WTC11 (cell line): ENCODE measurements at places on chromosomes 13 and 19. TPM values are rescaled to one million over a fixed set of nuclear protein-coding genes. Genes with fewer than 3 reads are reported as not detected.

DNA sequence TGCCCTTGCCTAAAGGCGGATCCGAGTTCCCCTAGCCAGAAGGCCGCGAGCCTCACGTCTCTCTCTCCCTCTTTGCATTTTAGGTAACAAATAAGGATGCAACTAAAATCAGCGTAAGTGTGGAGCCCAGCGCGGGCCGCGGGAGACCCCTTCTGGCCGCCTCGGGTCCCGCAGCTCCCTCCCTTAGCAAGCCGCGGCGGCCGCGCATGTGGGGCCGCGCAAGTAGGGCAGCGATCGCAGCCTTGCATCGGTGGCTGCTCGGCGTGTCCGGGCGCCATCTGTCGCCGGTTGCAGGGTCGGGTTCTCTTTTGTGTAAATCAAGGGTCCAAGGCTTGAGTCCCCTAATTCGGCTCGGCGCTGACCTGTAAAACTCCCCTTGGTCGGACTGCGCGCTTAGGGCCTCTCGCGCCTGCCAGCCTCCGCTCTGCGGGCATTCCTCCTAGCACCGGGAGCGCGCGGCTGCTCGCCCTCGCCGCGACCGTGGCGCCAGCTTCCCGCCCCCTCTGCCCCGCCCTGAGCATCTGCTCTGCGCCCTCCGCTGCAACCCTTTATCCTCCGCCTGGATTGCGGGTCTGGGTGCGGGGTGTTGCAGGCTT lies 2.7 kb downstream of the VSTM2B start:
- H3K36me3 ChIP-seq, result no peaks in the 10 kb centered on the region
- H3K27ac ChIP-seq, result no peak overlapping the region
- DNase-seq, result peak; percentile 86
- peaks cover 24% of the 10 kb centered on the region for H3K4me1 ChIP-seq

- H3K4me3 ChIP-seq, result no peak overlapping the region
- DNase-seq, result no peak
- H3K27ac ChIP-seq, result no peak overlapping the region
- no peaks in the 10 kb centered on the region for H3K36me3 ChIP-seq
- H3K27me3 ChIP-seq, result peaks cover 3% of the 10 kb centered on the region; the same call in 1 of the 2 replicates
These were observed 68.3 kb upstream of the UBAC2 start for GRCh38 chr13:99132295-99132835.

GRCh38 chr13:90867336-90867683 lies 480.2 kb upstream of the MIR17HG start:
- H3K27me3 ChIP-seq, result no peaks in the 10 kb centered on the region
- no peaks in the 10 kb centered on the region for H3K36me3 ChIP-seq
- H3K4me1 ChIP-seq, result peaks cover 13% of the 10 kb centered on the region
- DNase-seq, result peak; percentile 77
- no peak overlapping the region for H3K27ac ChIP-seq
- H3K4me3 ChIP-seq, result no peak overlapping the region

GRCh38 chr13:92224052-92224821 lies 825.8 kb downstream of the GPC5 start:
- no peak for DNase-seq
- no peaks in the 10 kb centered on the region for H3K27me3 ChIP-seq
- H3K4me3 ChIP-seq, result no peak overlapping the region
- no peak overlapping the region for H3K27ac ChIP-seq
- H3K4me1 ChIP-seq, result peaks cover 7% of the 10 kb centered on the region
- H3K36me3 ChIP-seq, result no peaks in the 10 kb centered on the region

DNA sequence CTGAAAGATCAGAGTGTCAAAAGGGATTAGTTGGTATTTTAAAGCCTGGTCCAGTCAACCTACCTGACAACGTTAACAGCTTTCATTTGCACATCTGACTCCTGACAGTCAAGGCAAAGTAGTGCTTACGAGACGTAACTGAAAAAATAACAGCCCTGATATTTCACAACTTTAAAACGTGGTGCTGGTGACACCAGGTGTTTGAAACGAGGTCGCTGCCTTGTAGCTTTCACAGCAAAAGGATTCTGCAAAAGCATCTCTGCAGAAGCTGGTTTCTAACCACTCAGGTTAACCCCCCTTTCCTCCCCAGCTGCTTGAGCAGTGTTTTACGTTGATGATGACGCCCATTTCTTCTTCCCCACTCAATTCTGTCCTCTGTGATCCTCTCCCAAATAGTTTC lies 23.3 kb downstream of the GGACT start:
- H3K36me3 ChIP-seq, result peaks cover 30% of the 10 kb centered on the region
- H3K4me3 ChIP-seq, result no peak overlapping the region
- H3K27me3 ChIP-seq, result peaks cover 4% of the 10 kb centered on the region; the same call in 1 of the 2 replicates
- H3K4me1 ChIP-seq, result peaks cover 3% of the 10 kb centered on the region; the same call in 1 of the 2 replicates
- no peak for DNase-seq

DNA sequence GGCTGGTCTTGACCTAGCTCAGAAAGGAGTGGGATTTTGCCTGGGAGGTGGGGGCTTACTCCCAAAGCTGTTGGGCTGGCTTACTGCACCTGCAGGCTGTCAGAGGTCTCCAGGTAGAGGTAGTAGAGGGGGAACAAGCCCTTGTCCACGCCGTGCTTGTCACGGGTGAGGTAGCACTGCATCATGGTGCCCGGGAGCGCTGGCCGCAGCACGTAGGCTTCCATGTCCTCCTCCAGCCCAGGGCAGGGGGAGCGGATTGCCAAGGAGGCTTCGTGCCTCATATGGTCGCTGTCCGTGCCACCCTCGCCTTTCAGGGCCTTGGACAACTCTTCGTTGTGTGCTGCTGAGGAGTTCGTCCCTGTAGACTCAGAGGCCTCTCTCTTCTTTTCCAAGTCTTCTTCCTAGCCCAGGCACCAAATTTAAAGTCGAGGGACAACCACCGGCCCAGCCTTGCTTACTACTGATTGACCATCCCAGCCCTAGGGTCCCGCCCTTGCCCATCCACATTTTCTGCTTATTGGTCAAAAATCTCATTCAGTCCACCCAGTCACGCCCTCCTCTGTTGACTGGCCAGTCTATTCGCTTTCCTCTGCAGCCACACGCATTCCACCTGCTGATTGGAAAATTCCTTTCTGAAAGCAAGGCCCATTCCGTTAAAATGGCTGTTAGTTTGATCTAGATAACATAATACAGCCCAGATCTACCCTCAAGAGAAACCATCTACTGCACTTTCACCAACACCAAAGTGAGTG lies 10.5 kb downstream of the TULP2 start:
- peaks cover 10% of the 10 kb centered on the region for H3K27me3 ChIP-seq
- DNase-seq, result peak; percentile 46
- H3K27ac ChIP-seq, result no peak overlapping the region
- no peaks in the 10 kb centered on the region for H3K36me3 ChIP-seq
- H3K4me1 ChIP-seq, result peaks cover 12% of the 10 kb centered on the region
- H3K4me3 ChIP-seq, result no peak overlapping the region

GRCh38 chr19:3381701-3382372 lies 15.5 kb downstream of the NFIC start:
- H3K27me3 ChIP-seq, result peaks cover 2% of the 10 kb centered on the region; the same call in 1 of the 2 replicates
- no peak overlapping the region for H3K4me3 ChIP-seq
- H3K36me3 ChIP-seq, result no peaks in the 10 kb centered on the region

DNA sequence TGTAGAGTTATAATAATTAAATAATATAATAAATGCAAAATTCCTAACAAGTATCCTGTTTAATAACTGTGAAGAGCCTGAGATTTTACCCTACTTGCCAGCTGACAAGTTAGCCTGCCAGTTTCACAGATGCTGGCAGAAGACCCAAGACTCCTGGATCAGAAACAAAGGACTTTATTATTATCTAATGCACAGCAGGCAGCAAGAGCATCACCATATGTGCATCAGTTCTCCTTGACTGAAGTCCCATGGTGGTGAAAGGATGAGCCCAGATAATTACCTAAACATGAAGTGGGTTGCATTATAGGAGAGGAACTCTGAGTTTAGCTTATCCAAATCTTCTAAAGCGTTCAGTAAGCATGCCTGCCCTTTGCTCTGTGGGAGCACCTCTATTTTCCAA lies 39.1 kb upstream of the MTIF3 start:
- H3K27me3 ChIP-seq, result no peaks in the 10 kb centered on the region
- no peaks in the 10 kb centered on the region for H3K36me3 ChIP-seq
- 0 out of 2 replicates have a peak, but pooled peaks cover 2% of the 10 kb centered on the region for H3K4me1 ChIP-seq
- no peak for DNase-seq
- no peak overlapping the region for H3K4me3 ChIP-seq

Gene LRRC63
- total RNA-seq, result 0.11 TPM in 1 of 3 replicates, not detected in the others

Gene PTPRS
- total RNA-seq, result 201 to 253 TPM (median 244 TPM) in 3 replicates
